Fibroblast of skin of scalp (primary cell): ENCODE measurements at places on chromosomes 5 and 9.

- peak; percentile 33 for DNase-seq
Observed at GRCh38 chr9:133683586-133684120, 47.5 kb downstream of the DBH start.

DNA sequence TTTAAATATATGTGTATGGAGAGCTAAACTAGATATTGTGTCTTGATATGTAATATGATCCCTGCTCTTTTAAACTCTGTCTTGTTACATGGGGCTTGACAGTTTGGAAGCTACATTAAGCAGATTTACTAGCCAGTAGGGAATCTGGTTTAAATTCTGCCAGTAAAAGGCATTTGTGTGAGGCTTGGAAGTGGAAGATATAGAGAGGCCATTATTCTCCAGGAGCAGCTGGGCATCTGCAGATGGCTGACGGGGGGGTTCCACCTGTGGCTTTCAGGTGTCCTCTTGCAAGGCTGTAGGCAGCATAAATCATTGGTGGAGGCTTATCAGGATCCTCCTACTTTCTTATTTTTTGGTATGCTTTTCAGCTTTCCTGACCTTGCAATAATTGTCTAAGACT, 179.1 kb upstream of the FBXL7 start:
- DNase-seq, result no peak

DNA sequence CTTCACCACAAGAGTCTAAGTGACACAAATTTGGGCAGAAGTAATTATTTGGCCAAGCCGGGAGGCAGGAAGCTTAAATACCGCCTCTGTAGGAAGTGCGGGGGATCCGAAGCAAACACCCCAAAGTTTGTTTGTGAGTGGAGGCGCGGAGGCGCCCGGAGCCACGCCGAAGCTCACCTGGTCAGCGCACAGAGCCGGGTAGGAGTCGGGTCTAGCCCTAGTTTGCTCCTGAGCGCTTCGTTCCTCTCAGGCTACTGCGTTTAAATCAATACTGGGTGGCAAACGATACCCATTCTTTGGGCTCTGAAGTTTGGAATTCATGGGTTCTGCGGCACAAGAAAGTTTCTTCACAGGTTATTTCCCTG, 855 bp downstream of the MCC start:
- peak; percentile 34 for DNase-seq

DNA sequence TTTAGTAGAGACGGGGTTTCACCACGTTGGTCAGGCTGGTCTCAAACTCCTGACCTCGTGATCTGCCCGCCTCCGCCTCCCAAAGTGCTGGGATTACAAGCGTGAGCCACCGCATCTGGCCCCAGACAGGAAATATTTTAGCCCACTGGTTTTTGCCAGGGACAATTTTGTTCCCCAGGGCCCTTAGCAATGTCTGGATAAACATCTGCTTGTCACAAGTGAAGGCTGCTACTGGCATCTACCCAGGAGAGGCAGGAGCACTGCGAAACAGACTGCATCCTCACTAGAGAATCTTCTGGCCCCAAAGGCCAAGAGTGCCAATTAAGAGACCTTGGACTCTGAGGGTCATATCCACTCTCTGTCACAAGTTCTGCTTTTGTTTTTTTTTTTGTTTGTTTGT, 2.4 kb upstream of the TPRN start:
- DNase-seq, result no peak

- DNase-seq, result peak; percentile 79
Observed at GRCh38 chr9:69097064-69097463, 61.5 kb downstream of the FXN start.

GRCh38 chr9:74875656-74876055, 12.1 kb downstream of the TRPM6 start:
- no peak for DNase-seq

DNA sequence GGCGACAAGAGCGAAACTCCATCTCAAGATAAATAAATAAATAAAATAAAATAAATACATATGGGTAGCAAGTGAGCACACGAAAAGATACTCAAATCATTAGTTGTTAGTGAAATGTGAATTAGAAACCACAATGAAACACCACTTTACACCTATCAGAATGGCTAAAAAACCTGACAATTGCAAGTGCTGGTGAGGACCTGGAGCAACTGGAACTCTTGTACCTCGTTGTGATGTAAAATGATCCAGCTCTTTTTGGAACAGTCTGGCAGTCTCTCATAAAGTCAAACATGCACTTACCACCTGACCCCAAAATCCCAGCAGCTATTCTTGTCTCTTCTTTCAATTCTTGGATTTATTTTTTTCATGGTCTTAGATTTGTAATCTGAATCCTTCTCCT, 69.2 kb upstream of the FBXW11 start:
- DNase-seq, result no peak

DNA sequence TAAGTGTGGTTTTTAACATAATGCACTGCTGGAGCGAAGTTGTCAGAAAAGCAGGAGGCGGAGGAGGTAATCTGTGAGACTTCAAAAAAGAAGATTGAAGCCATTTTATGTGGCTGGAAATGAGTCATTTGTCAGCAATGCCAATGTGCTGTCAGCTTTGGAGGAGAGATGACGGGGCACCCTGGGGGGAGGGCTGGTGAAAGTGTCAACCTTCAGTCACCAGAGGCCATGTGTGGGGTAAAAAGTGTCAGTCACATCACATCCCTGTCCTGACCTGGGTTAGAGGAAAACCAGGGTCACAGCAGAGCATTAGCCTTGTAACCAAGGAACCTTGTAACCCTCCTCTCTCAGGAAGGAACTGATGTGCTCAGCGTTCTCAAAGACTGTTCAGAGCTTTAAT, 59.1 kb downstream of the TLR4 start:
- DNase-seq, result peak; percentile 31

- peak; percentile 87 for DNase-seq
Observed at GRCh38 chr9:107276966-107277710, 5.9 kb upstream of the RAD23B start.

- no peak for DNase-seq
Observed at GRCh38 chr5:33631786-33632185, 191.0 kb downstream of the TARS1 start.

GRCh38 chr5:96714951-96715451, 52.8 kb downstream of the CAST start:
- peak; percentile 71 for DNase-seq

GRCh38 chr9:131043646-131044045, 34.7 kb downstream of the LAMC3 start:
- no peak for DNase-seq

GRCh38 chr9:34689116-34689470, 2.0 kb downstream of the CCL19 start:
- no peak for DNase-seq

DNA sequence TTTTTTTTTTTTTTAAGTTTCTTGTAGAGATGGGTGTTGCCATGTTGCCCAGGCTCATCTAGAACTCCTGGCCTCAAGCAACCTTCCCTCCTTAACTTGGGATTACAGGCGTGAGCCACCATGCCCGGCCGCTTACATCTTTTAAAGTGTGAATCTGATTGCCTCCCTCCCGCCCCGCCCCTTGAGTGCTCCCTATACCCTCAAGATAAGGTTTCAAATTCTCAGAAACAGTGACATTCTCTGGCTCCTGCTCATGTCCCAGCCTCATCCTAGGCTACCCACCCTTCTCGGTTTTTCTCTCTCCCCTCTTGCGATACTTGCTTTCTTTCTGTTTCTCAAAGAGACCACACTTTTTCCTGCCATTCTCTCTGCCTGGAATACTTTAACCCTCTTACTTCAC, 12.4 kb downstream of the MORN5 start:
- no peak for DNase-seq

- no peak for DNase-seq
Observed at GRCh38 chr5:146529984-146530383, 14.0 kb upstream of the GPR151 start.

DNA sequence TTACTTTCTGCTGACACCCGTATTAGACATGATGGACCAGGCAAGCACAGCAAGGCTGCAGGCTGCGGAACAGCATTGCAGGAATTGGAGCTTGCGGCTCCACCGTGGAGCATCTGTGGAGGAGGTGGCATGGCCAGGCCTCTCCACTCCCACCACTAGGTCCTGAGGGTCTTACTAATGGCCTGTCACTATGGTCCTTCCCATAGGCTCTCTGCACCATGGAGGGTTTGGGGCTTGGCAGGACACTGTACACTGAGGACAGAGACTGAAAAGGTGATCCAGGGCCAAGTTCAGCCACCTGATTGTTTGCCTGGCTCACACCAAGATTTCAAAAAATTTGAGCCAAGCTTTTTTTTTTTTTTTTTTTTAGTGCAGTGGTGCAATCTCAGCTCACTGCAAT, 14.3 kb upstream of the ZBTB43 start:
- no peak for DNase-seq

DNA sequence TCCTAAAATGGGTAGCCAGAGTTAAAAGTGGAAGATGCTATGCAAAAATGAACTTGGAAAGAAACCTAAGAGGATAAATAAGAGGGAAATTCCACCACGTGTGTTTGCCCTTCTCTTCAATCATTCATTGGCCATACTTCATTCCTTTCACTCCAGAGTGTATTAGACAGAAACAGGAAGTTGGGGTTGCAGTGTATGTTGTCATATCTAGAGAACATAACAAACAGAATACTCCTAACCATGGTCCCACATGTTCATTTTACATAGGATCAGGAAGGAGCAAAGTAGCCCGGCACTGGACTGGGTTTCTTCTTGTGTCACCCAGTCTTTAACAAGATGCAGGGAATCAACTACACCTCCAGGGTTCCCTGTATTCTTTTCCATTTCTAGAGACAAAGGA, 7.6 kb upstream of the GPBP1 start:
- DNase-seq, result no peak

- DNase-seq, result no peak
Observed at GRCh38 chr5:95887977-95888376, 65.5 kb upstream of the GLRX start.

DNA sequence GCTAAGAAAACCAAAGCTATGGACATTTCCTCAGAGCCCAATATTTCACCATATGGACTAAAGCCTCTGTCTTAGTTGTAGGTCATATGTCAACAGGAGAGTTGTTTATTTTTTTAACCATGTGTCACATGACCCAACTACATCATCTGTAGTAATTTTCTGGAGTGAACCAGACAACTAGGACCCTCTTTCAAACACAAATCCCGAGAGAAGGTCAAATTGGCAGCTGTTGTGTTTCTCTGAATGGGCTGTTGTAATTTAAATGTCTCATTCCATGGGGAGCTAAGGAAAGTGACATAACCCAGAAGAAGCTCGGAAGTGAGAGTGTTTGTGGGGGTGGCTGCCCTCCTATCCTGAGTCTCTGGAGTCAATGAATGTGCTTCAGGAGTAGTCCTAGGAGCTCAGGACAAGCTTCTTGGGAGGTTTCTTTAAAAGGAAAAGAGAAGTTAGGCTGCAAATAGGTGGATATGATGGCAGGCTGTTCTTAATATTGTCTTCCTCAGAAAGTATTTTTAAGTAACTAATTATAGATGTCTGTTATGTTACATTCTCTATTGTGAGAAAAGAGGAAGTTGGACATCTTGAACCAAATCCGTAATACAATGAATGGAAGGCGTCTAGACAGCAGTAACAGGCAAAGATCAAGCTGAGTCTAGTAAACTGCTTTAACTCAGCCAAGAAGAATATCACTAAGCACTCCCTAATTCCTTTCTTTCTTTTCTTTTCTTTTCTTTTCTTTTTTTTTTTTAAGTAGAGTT, 50.1 kb downstream of the TMEM167A start:
- no peak for DNase-seq

DNA sequence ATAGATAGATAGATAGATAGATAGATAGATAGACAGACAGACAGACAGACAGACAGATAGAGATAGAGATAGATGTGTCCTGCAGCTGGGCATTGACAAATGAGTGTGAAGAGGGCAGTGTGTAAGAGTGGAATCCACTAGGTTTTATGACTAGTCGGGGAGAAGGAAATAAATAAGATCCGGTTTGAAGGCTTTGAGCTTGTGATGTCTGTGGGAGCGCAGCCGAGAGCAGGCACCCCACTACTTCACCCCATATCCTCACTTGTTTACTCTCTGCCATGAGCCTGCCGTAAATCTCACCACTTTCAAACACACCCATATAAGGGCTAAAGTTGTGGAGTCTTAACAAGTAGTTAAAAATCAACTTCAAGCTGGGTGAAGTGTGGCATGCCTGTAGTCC, 1.4 kb upstream of the SUSD1 start:
- DNase-seq, result no peak

DNA sequence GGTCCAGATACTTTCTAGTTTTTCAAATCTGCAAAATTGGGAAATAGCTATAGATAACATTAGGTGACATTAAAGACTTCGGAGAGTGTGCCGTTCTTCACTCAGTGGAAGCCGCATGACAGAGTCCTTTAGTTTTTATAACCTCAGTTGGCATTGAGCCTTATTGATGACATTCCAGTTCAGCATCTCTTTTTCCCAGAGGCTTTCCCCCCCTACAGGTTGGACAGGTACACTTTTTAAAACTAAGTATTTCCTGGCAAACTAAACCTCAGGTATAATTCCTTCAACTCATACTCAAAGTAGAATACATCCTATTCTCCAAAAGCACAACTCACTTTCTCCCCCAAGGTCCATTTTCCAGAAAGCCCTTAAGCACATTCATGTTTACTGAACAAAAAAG, 58.7 kb downstream of the SLC46A2 start:
- DNase-seq, result no peak

GRCh38 chr9:110128664-110129329, 79.2 kb downstream of the C9orf152 start:
- DNase-seq, result no peak

DNA sequence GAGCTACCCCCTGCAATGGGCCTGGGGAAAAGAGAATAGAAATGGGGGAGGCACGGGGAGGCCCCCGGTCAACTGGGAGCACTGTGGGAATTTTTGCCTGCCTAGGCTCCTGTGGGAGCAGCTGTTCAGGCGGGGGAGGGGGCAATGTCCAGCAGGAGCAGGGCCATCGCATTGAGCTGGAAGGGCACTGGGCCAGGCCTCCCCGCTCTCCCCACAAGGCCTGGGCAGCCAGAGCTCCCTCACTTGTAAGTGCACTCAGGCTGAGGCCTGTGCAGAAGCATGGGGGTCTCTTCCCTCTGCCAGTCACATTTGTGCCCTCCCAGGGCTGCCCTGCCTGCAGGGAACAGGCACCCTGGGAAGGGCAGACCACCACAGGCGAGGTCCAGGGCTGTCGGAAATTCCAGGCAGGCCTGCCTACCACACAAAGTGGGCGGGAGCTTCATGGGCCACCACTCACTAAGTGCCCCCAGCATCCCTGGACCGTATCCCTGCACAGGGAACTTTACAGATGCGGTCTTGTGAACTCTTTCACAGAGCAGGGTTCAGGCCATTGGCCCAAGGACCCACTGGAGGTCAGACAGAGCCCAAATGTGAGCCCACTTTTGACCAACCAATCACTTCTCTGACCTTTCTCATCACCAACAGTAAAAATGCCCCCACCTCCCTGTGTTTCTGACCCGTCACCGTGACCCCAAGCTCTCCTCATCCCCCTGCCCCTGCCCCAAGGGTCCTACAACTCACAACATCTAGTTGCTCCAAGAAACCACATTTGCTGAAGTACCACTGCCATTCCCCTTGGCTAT, 1.0 kb upstream of the CFAP157 start:
- DNase-seq, result no peak

- DNase-seq, result no peak
Observed at GRCh38 chr5:7873216-7873615, 4.3 kb downstream of the MTRR start.
